ENCODE measurements at places on chromosomes 13 and 19. TPM values are rescaled to one million over a fixed set of nuclear protein-coding genes. Genes with fewer than 3 reads are reported as not detected.

Gene KLK5
- total RNA-seq = not detected

GRCh38 chr13:23687614-23688013 lies 117.4 kb downstream of the TNFRSF19 start:
- H3K36me3 ChIP-seq = no peaks in the 10 kb centered on the region
- no peak for DNase-seq
- H3K4me3 ChIP-seq = no peak overlapping the region
- H3K27ac ChIP-seq = no peak overlapping the region
- H3K27me3 ChIP-seq = no peaks in the 10 kb centered on the region

- H3K36me3 ChIP-seq = peaks cover 1% of the 10 kb centered on the region
- DNase-seq = no peak
- H3K27ac ChIP-seq = no peak overlapping the region
- peaks cover 17% of the 10 kb centered on the region for H3K4me1 ChIP-seq
Measured at GRCh38 chr19:48877855-48878195, 5.6 kb downstream of the PPP1R15A start.

GRCh38 chr13:44024846-44025195 lies 145.1 kb downstream of the LACC1 start:
- no peak overlapping the region for H3K27ac ChIP-seq
- no peaks in the 10 kb centered on the region for H3K36me3 ChIP-seq
- no peak for DNase-seq
- H3K4me3 ChIP-seq = no peak overlapping the region
- no peaks in the 10 kb centered on the region for H3K27me3 ChIP-seq

GRCh38 chr13:106865716-106866440 lies 297.9 kb upstream of the ARGLU1 start:
- H3K4me3 ChIP-seq = no peak overlapping the region
- H3K4me1 ChIP-seq = no peaks in the 10 kb centered on the region
- no peak for DNase-seq
- H3K36me3 ChIP-seq = no peaks in the 10 kb centered on the region

GRCh38 chr13:78686461-78686860 lies 27.5 kb upstream of the OBI1 start:
- H3K4me1 ChIP-seq = no peaks in the 10 kb centered on the region
- no peaks in the 10 kb centered on the region for H3K27me3 ChIP-seq
- H3K4me3 ChIP-seq = no peak overlapping the region

Gene ZNF625
- 3.3 TPM for total RNA-seq

DNA sequence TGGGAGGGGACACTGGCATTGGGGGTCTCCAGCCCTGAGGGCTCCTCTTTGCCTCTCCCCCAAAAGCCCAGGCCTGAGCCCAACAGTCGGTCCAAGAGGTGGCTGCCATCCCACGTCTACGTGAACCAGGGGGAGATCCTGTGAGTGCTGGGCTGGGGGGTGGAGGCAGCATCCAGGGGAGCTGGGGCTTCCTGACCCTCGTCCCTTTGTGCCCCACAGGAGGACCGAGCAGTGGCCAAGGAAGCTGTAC lies 6.8 kb downstream of the PTOV1 start:
- peaks cover 2% of the 10 kb centered on the region for H3K4me1 ChIP-seq
- no peak overlapping the region for H3K27ac ChIP-seq
- no peaks in the 10 kb centered on the region for H3K36me3 ChIP-seq

DNA sequence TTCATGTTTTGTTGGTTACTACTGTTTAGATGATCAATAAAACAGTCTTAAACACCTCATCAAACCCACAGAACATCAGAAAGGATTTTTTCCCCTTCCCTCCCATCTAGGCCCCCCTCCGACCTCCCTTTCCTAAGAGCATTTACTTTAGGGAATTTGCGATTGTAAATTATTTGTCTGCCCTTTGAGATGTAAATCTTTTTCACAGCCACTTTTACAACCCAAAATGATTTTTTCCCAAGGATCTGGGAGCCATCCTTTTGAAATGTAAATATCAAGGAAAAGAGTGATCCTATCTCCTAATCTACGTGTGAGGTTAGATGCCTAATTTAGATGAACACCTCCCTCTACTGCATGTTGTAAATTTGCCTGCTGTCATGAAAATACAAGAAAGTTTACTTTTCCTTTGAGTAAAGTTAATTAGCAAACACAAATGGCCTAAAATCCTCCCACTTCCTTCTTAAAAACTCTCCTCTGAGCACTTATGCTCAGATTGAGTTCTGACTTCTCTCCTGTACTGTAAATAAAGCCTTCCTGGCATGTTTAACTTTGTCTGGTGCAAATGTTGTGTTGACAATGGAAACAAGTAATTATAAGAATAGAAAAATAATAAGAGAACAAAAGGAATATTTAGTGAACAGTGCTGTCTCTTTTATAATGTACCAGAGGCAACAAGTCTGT lies 1646.9 kb upstream of the SPRY2 start:
- no peak overlapping the region for H3K4me3 ChIP-seq
- no peaks in the 10 kb centered on the region for H3K27me3 ChIP-seq
- no peak for DNase-seq

- H3K27ac ChIP-seq = no peak overlapping the region
- no peaks in the 10 kb centered on the region for H3K4me1 ChIP-seq
- no peak for DNase-seq
- H3K4me3 ChIP-seq = no peak overlapping the region
Measured at GRCh38 chr13:32036126-32036695, 4.6 kb downstream of the FRY start.

- no peaks in the 10 kb centered on the region for H3K27me3 ChIP-seq
- H3K27ac ChIP-seq = no peak overlapping the region
- H3K4me3 ChIP-seq = no peak overlapping the region
Measured at GRCh38 chr13:100789481-100789880, 114.9 kb upstream of the TMTC4 start.

GRCh38 chr13:47555235-47555634 lies 445.8 kb downstream of the SUCLA2 start:
- H3K36me3 ChIP-seq = no peaks in the 10 kb centered on the region
- no peak overlapping the region for H3K4me3 ChIP-seq
- H3K27me3 ChIP-seq = no peaks in the 10 kb centered on the region
- no peak for DNase-seq
- no peaks in the 10 kb centered on the region for H3K4me1 ChIP-seq
- H3K27ac ChIP-seq = no peak overlapping the region

DNA sequence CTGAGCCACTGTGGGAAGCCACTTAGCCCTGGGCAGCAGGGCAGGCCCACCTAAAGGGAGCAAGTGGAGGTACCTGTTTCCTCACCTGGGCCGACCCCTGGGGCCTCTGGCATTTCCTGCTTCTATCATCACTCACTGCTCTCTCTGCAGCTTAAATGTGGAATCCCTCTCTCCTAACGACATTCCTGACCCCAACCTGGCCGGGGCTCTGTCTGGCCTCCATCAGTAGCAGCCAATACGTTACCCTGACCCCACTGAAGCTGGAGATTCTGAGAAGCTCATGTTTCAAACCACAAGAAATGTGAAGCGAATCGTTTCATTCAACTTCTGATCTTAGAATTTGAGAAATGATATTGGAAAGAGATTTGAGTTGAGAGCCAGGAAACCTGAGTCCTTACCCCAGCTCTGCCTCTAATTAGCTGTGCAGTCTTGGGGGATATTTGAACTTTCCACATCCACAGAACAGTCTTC lies 39.9 kb downstream of the DOCK9 start:
- H3K36me3 ChIP-seq = no peaks in the 10 kb centered on the region
- H3K4me1 ChIP-seq = no peaks in the 10 kb centered on the region
- H3K4me3 ChIP-seq = no peak overlapping the region
- H3K27me3 ChIP-seq = no peaks in the 10 kb centered on the region

GRCh38 chr19:51460164-51460992 lies 2.1 kb upstream of the SIGLEC8 start:
- no peak overlapping the region for H3K4me3 ChIP-seq
- no peaks in the 10 kb centered on the region for H3K4me1 ChIP-seq
- no peak overlapping the region for H3K27ac ChIP-seq
- no peaks in the 10 kb centered on the region for H3K27me3 ChIP-seq
- H3K36me3 ChIP-seq = no peaks in the 10 kb centered on the region

DNA sequence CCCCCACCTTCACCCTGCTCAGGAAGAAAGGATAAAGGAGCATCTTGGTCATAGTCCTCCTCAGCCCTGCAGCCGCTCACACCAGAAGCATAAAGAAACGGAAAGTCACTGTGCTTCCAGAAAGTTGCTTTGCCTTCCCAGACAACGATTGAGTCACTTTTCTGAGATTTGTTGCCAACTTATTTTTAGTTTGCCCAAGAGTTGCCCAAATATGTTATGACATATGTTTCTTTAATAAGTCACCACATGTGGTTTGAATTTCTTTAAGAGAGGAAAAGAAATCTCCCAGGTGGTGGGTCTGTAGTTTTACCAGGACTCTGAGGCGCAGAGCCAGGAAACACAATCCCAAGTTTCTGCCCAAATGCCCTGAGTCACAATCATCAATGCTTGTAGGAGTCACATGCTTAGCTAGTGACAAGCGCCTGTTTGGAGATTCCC lies 63.4 kb upstream of the LRCH1 start:
- no peaks in the 10 kb centered on the region for H3K36me3 ChIP-seq
- no peak overlapping the region for H3K27ac ChIP-seq
- H3K4me1 ChIP-seq = peaks cover 4% of the 10 kb centered on the region
- no peak overlapping the region for H3K4me3 ChIP-seq
- DNase-seq = no peak

DNA sequence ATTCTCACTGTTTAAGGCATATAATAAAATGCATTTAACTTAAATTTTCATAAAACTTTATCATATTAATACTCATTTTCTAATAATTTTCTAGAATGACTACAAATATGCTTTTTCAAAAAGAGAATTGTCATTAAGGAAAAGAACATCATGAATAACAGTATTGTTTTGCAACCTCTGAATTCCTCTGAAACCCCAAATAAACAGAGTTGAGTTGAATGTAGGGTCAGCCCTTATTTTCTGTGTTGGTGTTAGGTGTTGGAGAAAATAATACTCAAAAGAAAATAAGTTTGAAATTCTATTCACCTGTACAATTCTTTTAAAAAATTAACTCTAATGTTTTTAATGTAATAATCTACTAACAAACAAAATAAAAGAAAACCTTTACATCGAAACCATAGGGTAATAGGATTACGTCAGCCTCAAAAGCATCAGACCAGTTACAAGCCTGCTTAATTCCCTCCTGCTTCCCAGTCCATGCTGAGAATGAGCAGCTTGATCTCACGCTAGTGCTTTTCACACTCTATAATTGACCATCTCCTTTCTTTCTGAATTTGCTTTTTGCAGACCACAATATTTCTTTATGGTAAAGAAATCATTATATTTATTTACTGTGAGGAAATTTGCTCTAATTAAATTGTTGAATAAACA lies 160.9 kb downstream of the PCDH9 start:
- no peak overlapping the region for H3K27ac ChIP-seq
- H3K4me3 ChIP-seq = no peak overlapping the region
- no peaks in the 10 kb centered on the region for H3K36me3 ChIP-seq
- DNase-seq = no peak
- no peaks in the 10 kb centered on the region for H3K4me1 ChIP-seq
- H3K27me3 ChIP-seq = no peaks in the 10 kb centered on the region

DNA sequence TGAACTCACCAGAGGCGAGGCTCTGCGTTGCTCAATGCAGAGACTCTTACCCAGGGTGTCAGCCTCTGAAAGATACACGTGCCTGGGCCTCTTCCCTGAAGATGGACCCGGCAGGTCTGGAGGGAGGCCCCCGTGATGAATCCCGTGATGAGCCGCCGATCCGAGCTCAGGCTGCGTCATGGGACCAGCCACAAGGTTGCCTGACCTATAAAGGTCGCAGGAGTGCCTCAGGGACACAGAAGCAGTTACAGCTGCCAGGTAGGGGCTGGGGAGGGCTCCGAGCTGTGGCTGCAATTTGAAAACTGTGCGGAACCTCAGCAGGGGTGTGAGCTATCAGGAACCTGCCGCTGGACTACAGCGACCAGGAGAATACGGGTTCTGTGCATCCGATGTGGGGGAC lies 10.5 kb upstream of the ATP11A start:
- H3K27me3 ChIP-seq = no peaks in the 10 kb centered on the region
- DNase-seq = no peak
- H3K4me1 ChIP-seq = no peaks in the 10 kb centered on the region
- H3K27ac ChIP-seq = no peak overlapping the region

Gene S1PR4
- total RNA-seq = 33.7 TPM

DNA sequence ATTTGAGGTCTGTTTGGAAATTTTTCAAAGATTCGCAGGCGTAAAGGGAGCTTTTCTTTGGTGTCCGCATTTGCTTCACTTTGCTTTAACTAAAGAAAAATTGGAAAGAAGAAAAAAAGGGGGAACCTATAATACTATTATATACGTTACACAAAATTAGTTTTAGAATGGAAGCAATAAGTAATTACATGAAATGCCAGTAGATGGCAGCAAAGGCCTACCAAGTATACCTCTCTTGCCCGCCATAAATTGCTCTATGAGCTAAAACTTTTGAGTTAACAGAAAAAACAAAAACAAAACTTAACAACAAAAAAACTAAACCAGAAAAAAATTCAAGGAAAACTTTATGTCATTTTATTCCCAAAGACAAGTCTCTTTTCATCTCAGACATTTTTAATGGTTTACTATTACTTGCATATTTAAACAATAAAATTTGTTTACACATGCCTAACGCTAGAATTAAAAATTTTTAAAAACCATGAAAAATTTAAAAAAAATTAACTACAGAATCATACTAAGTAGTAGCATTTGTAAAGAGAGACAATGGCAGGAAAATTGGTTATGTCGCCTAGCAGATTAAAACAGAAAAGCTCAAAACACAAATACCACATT lies 271.4 kb downstream of the NALCN start:
- no peak overlapping the region for H3K4me3 ChIP-seq
- no peak overlapping the region for H3K27ac ChIP-seq

Gene SUPT5H
- 119 TPM for total RNA-seq

- no peak overlapping the region for H3K4me3 ChIP-seq
- DNase-seq = peak; percentile 37
- H3K36me3 ChIP-seq = no peaks in the 10 kb centered on the region
- H3K4me1 ChIP-seq = peaks cover 3% of the 10 kb centered on the region
Measured at GRCh38 chr13:51549050-51549449, 35.2 kb upstream of the WDFY2 start.

Gene MAMSTR
- 0.32 TPM for total RNA-seq

DNA sequence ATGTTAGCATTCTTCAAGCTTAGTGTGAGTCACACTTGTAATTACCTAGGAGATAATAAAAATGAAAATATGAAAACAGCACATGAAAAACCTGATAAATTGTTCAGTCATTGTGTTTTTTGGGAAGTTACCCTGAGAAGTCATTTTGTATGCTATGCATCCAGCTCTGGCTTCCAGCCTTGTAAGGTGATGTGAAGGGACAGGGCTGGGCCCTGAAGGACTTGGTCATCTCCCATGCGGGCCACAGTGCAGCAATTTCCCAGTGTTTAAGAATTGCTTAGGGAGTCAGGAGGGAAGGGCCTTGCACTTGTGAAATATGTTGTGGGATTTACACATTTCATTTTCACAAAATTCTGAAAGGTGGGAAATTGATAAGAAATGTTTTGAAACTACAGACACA lies 41.3 kb downstream of the ARHGEF7 start:
- H3K4me1 ChIP-seq = peaks cover 5% of the 10 kb centered on the region
- no peaks in the 10 kb centered on the region for H3K27me3 ChIP-seq
- no peak overlapping the region for H3K27ac ChIP-seq
- H3K36me3 ChIP-seq = no peaks in the 10 kb centered on the region
- H3K4me3 ChIP-seq = peak overlapping the region; percentile 35
